Epithelial cell of alveolus of lung (primary cell): ENCODE measurements at places on chromosomes 5 and 9. TPM values are rescaled to one million over a fixed set of nuclear protein-coding genes. Genes with fewer than 3 reads are reported as not detected.

AK1 gene
- total RNA-seq, result 40.1 and 71.8 TPM in 2 replicates

EIF4E1B gene
- not detected in 2 replicates for total RNA-seq

RASEF gene
- 0.39 TPM in 1 of 2 replicates, not detected in the other for total RNA-seq

PPP3R2 gene
- total RNA-seq, result not detected in 2 replicates

F2RL1 gene
- total RNA-seq, result 13.0 and 125 TPM in 2 replicates

COL5A1 gene
- 311 and 383 TPM in 2 replicates for total RNA-seq

COL15A1 gene
- 11.3 and 18.0 TPM in 2 replicates for total RNA-seq

LCN1 gene
- not detected in 2 replicates for total RNA-seq

PTGES gene
- total RNA-seq, result 47.7 and 56.1 TPM in 2 replicates

PCDHGA2 gene
- 0.39 and 3.8 TPM in 2 replicates for total RNA-seq

IL9 gene
- total RNA-seq, result not detected in 2 replicates

CDX1 gene
- total RNA-seq, result 0.78 TPM in 1 of 2 replicates, not detected in the other

WNT8A gene
- not detected in 2 replicates for total RNA-seq

NEUROG1 gene
- not detected in 2 replicates for total RNA-seq
